ENCODE measurements at places on chromosomes 1 and 21. TPM values are rescaled to one million over a fixed set of nuclear protein-coding genes. Genes with fewer than 3 reads are reported as not detected.

DNA sequence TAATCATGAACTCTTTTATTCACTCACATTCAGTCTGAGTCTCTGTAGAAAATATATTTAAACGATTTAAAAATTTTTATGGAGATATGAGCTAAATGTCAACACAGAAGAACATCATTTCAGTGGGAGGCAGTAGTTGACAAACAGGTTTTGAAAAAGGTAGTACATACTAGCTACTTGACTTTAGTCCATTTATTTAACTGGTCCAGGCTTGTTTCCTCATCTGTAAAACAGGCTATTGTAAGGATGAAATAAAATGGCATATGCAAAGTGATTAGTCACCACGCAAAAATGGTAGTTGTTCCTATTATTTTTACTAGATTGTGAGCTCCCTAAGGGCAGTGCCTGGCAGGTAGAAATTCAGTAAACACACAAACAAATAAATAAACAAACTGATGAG lies 75.2 kb downstream of the NTPCR start:
- no peak for DNase-seq

DNA sequence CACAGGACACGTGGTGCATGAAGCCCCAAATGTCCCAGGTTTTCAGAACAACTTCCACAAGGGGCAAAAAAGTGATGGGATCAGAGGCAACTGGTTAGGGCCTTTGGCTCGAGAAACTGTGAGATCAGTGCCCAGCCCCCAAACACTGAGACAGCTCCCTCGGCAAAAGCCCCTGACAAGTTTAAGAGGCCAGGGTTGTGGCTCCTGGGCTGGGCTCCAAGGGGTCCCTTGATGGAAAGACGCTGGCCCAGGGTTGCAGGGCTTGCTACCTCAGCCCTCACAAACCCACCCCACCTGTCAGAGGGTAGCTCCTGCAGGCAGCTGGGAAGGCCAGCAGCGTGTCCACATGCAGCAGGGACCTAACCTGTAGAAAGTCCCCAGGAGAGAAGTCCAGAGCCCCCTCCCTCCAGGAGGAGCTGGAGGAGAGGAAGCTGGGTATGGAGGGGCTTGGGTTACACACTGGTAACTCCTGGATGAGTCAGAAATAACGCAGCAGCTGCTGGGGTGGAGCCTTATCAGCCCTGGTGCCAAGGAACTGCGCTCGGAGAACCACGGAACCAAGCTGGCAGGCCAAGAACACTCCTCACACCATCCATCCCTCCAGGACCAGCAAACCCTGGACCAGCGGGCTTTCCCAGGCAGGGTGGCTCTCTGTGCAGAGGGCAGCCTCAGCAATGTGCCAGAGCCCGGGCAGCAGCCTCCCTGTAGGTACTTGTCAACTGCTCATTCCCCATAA lies 37.5 kb downstream of the CTNNBIP1 start:
- no peak for DNase-seq

DNA sequence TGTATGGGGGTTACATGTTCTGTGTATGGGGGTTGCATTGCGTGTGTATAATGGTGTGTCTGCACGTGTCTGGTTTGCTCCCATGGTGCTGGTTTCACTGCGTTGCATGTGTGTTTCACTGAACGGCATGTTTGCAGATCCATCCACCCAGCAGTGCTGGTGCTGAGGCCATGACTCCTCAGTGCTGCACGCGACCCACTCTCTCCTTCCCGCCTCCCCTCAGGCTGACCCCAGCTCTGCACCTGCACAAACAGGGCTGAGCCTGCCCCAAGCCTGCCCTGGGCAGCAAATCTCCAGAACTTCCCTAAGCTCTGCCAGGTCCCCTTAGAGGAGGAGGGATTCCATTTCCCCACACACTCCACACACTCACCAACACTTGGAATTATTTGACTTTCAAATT lies 18.7 kb downstream of the ACTRT2 start:
- no peak for DNase-seq

GRCh38 chr1:147904726-147905125 lies 2.1 kb downstream of the GJA8 start:
- no peak for DNase-seq

- DNase-seq, result no peak
These were observed at the start of gene LCK for GRCh38 chr1:32250893-32251716. Gene LCK (plus strand): TSS chr1:32251265. CDS start chr1:32274330, 23,065 bp downstream.

- no peak for DNase-seq
These were observed 6.2 kb downstream of the TNNT2 start for GRCh38 chr1:201371276-201371675.

DNA sequence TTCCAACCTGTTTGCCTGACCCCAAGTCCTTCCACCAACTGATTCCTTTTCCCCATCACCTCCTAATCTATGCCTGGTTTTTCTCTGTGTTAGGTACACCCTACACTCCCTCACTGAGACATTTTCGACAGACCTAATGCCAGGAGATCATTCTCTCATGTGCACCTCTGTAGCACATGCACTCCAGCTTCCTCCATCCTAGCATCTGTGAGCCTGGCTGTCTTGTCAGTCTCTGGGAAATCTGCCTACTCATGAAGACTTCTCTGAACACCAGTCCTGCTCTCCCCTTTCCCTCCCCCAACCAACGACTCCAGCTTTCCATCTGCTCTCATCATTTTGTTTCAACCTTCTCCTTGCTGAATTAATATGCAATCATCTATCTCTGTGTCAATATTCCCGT lies 987 bp downstream of the MED8 start:
- no peak for DNase-seq

DNA sequence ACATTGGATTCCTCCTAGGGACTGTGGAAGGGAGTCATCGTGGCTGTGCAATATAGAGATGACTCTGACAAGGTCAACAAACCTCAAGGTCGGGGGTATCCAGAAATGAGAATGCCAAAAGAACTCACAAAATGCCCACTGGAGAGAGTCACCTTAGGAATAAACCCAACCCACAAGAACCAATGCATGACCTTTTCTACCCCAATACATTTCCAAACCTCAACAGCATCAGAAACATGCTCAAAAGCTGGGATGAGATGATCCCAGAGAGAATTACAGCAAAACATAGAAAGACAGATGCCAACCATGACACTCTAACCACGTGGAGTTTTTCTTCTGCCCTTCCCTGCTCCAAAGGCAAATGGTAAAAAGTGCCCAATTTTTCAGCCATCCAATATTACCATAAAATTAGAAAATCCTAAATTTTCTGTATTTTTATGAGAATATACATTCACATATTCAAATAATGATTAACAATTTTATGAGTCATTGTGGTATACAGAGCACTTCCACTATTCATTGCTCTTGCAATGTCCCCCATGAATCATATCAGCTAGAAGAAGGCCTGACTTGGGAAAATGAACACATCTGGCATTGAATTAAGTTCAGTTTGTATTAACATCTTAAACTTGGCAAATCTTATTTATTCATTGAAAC lies 88.2 kb upstream of the PALMD start:
- DNase-seq, result no peak

DNA sequence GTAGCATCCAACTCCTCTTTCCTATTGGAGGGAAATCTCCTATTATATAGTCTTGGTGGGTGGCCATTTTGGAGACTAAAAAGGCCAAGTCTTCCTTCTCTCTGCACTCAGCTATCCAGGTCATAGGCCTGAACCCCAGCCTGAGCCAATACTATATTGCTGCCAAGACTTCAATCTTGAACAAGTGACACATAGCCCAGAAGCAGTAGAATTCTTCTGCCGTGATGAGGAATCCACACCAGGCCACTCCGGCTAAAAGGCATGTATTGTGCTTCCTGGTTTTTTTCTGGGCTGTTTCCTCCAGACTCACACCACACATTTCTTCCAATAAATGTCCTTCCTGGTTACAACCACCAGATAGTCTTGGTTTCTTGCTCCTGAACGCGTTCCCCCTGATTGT lies 43.0 kb downstream of the ATF3 start:
- DNase-seq, result no peak

The C1orf53 gene
- polyA plus RNA-seq, result 2.5 TPM

The SPRR3 gene
- polyA plus RNA-seq, result 0.17 TPM

The BACE2 gene
- 29.5 TPM for polyA plus RNA-seq

The IGSF3 gene
- polyA plus RNA-seq, result 28.6 TPM

The LHX8 gene
- not detected for polyA plus RNA-seq
